ENCODE measurements at places on chromosomes 6 and 20.

GRCh38 chr6:157213907-157214565 is 109.3 kb downstream of the TMEM242 start:
- DNase-seq = no peak

- DNase-seq = no peak
Observed at GRCh38 chr6:16547587-16547986, 213.7 kb downstream of the ATXN1 start.

- DNase-seq = no peak
Observed at GRCh38 chr6:27839626-27840475, 72.3 kb downstream of the OR2B2 start.

- DNase-seq = no peak
Observed at GRCh38 chr20:24910461-24910860, 38.6 kb upstream of the CST7 start.

- DNase-seq = peak; percentile 37
Observed at GRCh38 chr6:24931296-24931695, 4.5 kb downstream of the RIPOR2 start.

- DNase-seq = no peak
Observed at GRCh38 chr6:4243237-4243636, 107.9 kb upstream of the ECI2 start.

- DNase-seq = peak; percentile 67
Observed at GRCh38 chr6:135576055-135576454, 78.5 kb upstream of the AHI1 start.

DNA sequence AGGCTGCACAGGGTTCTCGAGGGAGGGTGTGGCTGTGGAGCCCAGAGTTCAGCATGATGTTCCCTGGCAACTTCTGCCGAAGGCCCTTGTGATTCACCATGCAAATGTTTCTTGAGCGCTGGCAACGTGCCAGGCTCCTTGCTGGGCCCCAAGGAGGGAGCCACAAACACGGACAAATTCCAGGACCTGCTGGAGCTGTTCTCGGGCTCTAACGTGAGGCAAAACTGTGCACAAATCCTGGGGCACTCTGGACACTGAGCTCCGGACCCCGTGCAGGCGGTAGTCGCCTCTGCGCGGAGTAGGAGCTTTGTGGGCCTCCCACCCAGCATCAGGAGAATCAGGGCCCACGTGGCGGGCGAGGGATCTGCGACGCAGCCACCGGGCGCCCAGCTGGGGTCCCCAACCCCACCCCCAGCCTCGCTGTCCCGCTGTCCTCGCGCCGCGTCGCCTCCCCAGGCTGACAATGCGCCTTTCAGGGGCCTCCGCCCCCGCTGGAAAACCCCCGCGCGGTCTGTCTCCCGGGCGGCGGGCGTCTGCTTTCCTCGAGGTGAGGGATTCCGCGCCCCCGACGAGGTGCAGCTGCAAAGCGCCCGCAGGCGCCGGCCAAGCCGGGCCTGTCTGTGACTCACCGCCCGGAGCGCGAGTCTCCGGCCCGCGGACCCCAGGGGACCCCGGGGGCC is 31.7 kb upstream of the SCUBE3 start:
- DNase-seq = peak; percentile 64
